Frontal cortex (tissue), 4 donors: ENCODE measurements at places on chromosomes 13 and 19. TPM values are rescaled to one million over a fixed set of nuclear protein-coding genes. Genes with fewer than 3 reads are reported as not detected.

The ZNF28 gene
- 36.3 TPM for total RNA-seq

The ZNF575 gene
- total RNA-seq = 0.82 TPM

The RNF113B gene
- total RNA-seq = not detected

The DMPK gene
- 13.9 TPM for total RNA-seq

The CEACAM19 gene
- 0.82 TPM for total RNA-seq

The KLK3 gene
- not detected for total RNA-seq

The GJB2 gene
- total RNA-seq = 5.3 TPM

The OPA3 gene
- 1.6 TPM for total RNA-seq

The CGB1 gene
- total RNA-seq = not detected

The GPC5 gene
- 7.3 TPM for total RNA-seq

The PRX gene
- 1.2 TPM for total RNA-seq

The ZSCAN4 gene
- not detected for total RNA-seq

The KLHL1 gene
- 70.9 TPM for total RNA-seq

The ZSCAN18 gene
- total RNA-seq = 95.0 TPM

The PCDH20 gene
- total RNA-seq = 17.9 TPM

The SEMA6B gene
- total RNA-seq = 33.0 TPM

The CEACAM21 gene
- total RNA-seq = 1.2 TPM

The LYPD5 gene
- total RNA-seq = 2.0 TPM

The ZNF700 gene
- total RNA-seq = 13.5 TPM

The ZNF708 gene
- total RNA-seq = 66.0 TPM

The ARHGAP33 gene
- 52.6 TPM for total RNA-seq

The SOX1 gene
- total RNA-seq = 4.5 TPM

The ZNF440 gene
- total RNA-seq = 21.6 TPM

The IGSF23 gene
- total RNA-seq = not detected

The WDR87 gene
- total RNA-seq = not detected

The ONECUT3 gene
- not detected for total RNA-seq

The SLC25A41 gene
- total RNA-seq = 0.41 TPM

The ZNF415 gene
- 23.6 TPM for total RNA-seq

The CLEC11A gene
- total RNA-seq = 2.4 TPM

The ZNF98 gene
- 3.7 TPM for total RNA-seq

The MEDAG gene
- total RNA-seq = 0.82 TPM

The CDC16 gene
- total RNA-seq = 40.8 TPM

The MBD3L3 gene
- not detected for total RNA-seq

The ZNF20 gene
- total RNA-seq = 6.1 TPM

The SIAH3 gene
- 8.2 TPM for total RNA-seq

The ZNF492 gene
- 4.1 TPM for total RNA-seq

The LPAR2 gene
- total RNA-seq = 14.7 TPM

The ZNF559 gene
- 42.8 TPM for total RNA-seq

The LENG9 gene
- total RNA-seq = 4.5 TPM

The GJB6 gene
- 12.6 TPM for total RNA-seq

The ZNF724 gene
- total RNA-seq = 24.1 TPM

The ECSIT gene
- 60.3 TPM for total RNA-seq

The RPS16 gene
- total RNA-seq = 59.1 TPM

The FGF22 gene
- under 0.01 TPM for total RNA-seq

The TEX26 gene
- total RNA-seq = 1.2 TPM

The FAM124A gene
- 8.6 TPM for total RNA-seq

The ZNF66 gene
- total RNA-seq = 16.3 TPM

The ADGRE1 gene
- not detected for total RNA-seq

The MAST1 gene
- 47.3 TPM for total RNA-seq

The FXYD5 gene
- not detected for total RNA-seq

The BORA gene
- total RNA-seq = 1.6 TPM

The SAMD4B gene
- 13.0 TPM for total RNA-seq

The REEP6 gene
- 2.4 TPM for total RNA-seq

The UBE2M gene
- total RNA-seq = 64.8 TPM

The IGFL3 gene
- total RNA-seq = not detected
